NCI-H446 (cell line): ENCODE measurements at places on chromosomes 2 and 18.

GRCh38 chr2:178250429-178250828 lies 56.1 kb downstream of the OSBPL6 start:
- no peak for DNase-seq

GRCh38 chr2:86822668-86823345 lies 32.1 kb upstream of the CD8A start:
- no peak for DNase-seq

DNA sequence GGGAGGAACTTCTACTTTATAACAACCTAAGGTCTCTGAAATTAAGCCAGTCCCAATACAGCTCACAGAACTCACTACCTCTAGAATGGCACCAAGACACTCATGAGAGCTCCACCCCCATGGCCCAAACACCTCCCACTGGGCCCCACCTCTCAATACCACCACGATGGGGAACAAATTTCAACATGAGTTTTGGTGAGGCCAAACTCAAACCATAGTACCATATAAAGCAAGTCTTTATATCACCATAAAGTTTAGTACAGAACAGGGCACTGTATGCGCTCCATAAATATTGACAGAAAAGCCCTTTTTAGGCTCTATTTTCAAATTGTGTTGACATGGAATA lies 3.3 kb downstream of the AFG3L2 start:
- DNase-seq, result no peak

DNA sequence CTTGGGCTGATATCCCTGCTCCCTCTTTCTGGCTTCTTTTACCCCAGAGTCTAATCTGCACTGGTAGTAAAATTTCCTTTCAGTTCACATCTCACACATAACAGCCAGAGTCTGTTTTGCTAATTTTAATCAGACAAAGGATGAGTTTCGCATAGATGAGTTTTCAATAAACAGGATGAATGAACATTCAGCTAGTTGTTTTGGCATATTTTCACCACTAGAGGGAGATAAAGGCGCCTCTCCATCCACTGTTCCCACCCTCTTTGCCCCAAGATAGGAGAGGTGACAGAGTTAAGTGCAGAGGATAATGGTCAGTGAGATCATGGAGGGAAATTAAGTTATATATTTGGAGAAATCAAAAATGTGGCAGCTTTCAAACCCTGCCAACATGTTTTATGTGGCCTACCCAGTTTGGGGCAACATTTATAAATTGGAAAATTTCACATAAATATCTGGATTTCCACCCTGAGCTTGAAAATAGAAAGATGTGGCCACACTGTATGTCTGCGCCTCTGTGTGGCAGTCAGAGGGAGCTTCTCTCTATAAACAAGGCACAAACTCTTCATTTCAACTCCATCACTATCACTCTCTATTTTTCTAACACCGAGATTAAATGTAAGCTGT lies 48.5 kb upstream of the DTNA start:
- peak; percentile 22 for DNase-seq
